HepG2 (cell line): ENCODE measurements at places on chromosomes 7 and 10. TPM values are rescaled to one million over a fixed set of nuclear protein-coding genes. Genes with fewer than 3 reads are reported as not detected.

DNA sequence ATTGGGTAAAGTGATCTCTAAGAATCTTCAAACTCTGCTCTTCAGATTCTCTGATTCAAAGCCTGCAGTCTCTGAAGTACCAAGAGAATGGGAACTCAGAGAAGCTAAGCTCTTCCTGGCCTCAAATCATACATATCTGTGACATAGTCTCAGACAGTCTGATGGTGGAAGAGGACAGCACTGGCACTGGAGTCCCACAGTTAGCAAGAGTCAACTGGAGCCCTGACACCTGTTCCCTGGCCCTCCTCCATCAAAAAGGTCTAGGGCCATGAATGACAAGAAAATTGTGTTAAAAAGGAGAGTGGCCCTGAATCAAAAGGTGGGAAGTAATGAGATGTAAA is 37.7 kb downstream of the PRSS2 start:
- no peak for DNase-seq

DNAH11 gene
- total RNA-seq: 0.01 TPM in 1 of 2 replicates, not detected in the other

GRCh38 chr10:86651631-86652331 is 2.6 kb upstream of the OPN4 start:
- no peak for DNase-seq

DNA sequence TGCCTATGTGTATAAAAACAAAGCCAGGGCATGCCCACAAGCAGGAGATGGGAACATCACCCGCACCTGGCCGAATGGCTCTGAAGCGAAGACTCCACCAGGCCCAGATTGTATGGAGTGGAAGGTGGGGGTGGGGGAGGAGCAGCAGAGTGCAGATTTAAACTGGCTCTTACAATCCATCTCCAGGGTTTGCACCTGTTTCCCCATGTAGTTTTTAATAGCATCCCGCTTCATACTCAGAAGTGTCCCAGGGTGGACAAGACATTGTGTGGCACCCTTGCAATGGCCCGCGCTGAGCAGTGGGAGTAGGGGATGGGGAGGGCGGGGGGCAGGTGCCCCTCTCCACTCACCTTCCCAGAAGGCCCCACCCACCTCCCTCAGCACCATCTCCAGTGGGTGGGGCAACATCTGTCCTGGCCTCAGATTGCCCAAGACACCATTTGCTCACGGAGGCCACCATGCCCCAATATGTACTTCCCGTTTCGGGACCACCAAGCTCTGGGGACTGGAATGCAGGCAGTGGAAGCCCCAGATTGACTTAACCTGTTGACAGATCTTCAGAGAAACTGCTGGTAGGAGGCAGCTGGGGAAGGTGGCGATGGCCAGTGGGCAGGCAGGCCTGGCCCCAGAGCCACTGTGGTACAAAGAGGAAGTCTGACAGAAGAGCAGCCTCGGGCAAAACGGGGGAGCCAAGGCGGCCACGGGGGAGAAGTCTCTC is 23.0 kb downstream of the VSIR start:
- no peak for DNase-seq

GRCh38 chr7:70771451-70771850 is 360.5 kb upstream of the GALNT17 start:
- no peak for DNase-seq

- no peak for DNase-seq
These were observed 85.9 kb upstream of the TRIM24 start for GRCh38 chr7:138374119-138374693.

DNA sequence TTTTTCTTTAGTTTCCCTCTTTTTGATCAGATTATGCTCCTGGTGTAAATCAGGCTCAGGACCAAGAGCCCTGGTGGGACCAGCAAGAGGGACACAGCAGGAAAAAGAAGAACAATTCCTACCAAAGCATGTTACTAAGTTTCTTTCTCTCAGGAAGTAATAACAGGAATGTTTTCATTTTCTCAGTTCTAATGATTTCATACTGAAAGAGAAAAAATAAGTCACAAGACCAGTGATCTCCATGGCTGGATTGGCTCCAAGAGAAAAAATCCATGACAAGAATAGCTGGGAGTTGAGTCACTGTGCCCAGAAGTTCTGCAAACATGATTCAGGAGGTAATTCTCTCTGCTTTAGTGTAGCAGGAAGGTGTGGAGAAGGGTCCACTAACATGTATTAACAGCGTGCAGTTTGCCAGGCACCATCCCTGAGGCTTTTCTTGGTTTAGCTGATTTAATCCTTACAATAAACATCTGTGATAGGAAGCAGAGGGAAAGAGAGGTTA is 23.8 kb upstream of the IFIT2 start:
- peak; percentile 81 for DNase-seq

GRCh38 chr7:29163854-29164253 is 17.5 kb upstream of the CPVL start:
- DNase-seq: peak; percentile 92

DNA sequence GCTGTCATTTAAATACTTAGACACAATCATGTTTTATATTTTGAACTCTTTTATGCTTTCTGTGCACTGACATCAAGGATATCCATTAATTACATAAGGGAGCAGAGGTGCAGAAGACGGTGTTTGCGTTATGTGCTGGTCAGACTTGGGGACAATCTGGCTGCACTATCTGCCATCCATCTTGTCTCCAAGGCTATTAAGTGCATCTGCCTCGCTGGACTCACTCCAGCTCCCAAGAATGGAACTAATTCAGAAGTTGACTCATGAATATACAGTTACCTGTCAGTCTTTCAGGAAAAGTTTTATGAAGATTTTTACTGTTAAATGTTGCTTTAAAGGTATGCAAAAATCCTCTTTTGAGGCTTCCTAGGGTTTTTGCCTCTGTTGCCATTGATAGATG is 391.0 kb downstream of the SUGCT start:
- DNase-seq: no peak

GRCh38 chr7:26105236-26105635 is 46.8 kb upstream of the NFE2L3 start:
- no peak for DNase-seq

DNA sequence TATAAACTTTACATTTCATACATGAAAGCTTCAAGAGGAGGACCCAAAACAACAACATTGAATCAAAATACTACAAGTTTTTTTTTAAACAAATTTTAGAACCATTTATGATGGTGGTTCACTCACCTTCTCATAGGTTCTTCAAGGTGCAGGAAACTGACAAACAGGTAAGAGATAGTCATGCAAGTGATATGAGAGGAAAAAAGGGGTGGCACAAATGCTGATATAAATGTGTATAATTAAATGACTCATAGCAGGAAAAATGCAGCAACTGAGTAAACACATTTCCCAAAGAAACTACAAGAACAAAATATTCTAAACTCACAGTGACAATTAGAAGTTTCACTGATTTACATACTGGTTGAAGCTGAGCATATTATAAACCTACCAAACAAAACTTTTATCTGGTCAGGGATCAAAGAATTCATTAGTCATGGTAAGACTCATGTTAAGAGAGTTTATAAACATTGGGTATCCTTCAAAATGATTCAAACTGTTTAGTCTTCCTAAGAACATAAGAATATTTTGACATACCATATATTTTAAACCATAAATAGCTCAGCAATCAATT is 14.1 kb downstream of the ZWINT start:
- DNase-seq: no peak

DNA sequence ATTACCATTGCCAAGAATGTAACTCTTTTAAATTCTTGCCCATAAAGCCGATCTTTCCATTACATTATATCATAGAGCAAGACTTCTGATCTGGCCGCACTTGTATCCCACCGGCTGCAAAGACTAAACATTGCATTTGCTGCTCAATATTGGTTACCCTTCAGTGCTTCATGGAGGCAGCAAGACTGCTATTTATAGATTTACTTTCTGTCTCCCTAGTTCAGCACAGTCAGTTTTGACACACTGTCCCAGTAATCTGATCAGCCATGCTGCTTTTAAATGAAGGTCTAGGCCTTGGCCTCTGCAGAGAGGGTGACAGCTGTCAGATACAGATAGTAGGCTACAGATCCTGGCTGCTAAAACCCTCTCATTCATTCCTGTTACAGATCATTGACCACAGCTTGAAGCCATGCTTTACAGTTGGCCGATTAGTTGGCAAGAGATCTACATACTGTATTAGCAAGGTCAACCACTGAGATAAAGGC is 562.6 kb upstream of the GALNT17 start:
- no peak for DNase-seq

ACADSB gene
- total RNA-seq: 80.0 and 186 TPM in 2 replicates

DNA sequence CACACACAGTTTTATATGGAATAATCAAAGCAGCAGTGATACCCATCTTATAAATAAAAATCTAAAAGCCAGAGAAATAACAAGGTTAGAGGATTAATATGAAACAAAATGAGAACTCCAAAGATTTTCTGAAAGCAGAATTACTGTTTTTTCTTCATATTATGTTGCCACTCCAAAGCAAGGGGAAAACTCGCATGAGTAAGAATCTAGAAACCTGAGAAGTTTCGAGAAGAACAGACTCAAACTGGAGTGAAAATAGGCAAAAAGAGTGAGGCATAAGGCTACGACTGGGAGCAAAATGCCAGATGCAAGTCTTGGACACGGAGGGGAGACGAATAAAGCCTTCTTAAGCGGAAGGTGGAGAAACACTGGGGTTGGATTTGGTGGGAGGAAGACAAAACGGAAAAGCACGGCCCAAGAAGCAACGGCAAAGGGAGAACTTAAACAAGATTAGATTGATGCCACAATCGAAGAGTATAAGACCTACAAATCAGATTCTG is 923 bp downstream of the TNPO3 start:
- DNase-seq: no peak

KIF5B gene
- total RNA-seq: 133 and 183 TPM in 2 replicates

STOX1 gene
- total RNA-seq: 6.0 and 9.4 TPM in 2 replicates

ASZ1 gene
- not detected in 2 replicates for total RNA-seq

DNA sequence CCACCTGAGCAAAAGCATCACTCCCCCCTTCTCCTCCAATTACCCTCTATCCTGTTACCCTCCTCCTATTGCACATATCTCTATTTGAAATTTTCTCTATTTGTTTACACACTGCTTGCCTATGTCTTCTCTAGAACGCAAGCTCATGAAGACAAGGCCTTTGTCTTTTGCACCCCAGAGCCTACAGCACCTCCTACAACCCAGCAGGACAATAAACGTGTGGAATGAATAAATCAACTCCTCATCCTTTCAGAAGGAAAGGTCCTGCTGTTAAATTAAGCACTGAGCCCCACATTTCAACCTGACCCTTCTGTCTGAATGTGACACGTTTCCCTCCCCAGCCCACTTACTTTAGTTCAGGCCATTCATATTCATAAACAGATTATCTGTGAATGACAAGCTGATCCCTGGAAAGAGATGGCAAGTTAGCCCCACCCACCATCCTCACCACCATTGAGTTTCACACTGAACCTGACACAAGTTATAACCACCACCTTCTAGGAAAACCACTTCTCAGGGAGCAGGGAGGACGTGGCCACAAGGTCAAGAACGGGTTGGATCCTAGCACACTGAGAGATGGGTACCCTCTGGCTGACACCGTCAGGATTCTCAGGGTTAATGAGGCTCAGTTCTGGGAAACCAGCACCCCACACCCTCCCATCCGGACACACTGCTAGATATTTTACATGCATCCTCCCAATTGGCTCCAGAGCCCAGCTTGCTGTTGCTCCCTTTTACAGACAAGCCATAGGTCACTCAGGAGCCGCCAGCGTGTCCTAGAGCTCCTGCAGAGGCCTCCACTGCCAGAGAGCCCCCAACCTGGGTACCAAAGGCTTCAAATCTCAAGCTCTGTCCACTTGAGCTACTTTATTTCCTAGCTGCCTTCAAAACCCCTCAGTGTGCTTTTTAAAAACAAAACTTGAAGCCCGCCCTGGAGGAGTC is 934 bp downstream of the PRTFDC1 start:
- DNase-seq: no peak

DNA sequence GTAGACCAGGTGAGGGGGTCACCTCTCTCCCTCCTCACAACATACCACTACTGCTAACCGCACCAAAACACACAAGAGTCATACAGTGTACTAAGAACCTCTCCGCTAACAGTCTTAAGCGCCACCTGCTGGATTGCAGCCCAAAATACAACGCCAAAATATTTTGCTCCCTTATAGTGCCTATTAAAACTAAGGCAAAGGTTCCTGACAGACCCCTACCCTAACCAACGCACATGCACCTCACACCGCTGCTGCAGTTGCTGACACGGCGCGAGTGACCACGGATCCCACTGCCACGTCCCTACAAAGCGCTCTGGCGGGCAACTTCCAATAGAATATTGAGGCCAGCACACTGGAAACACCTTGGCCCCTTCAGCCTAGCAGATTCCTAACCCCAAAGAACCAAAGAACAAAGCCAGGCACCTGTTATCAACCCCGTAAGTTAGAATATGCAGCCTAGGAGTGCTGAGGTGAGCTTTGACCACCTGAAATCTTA is 563.6 kb upstream of the SEMA3D start:
- peak; percentile 36 for DNase-seq

SFTPD gene
- not detected in 2 replicates for total RNA-seq
